ENCODE measurements at places on chromosomes 5 and 9.
A peak's percentile ranks its signal among the peaks of the same experiment; 100 is the strongest.

DNA sequence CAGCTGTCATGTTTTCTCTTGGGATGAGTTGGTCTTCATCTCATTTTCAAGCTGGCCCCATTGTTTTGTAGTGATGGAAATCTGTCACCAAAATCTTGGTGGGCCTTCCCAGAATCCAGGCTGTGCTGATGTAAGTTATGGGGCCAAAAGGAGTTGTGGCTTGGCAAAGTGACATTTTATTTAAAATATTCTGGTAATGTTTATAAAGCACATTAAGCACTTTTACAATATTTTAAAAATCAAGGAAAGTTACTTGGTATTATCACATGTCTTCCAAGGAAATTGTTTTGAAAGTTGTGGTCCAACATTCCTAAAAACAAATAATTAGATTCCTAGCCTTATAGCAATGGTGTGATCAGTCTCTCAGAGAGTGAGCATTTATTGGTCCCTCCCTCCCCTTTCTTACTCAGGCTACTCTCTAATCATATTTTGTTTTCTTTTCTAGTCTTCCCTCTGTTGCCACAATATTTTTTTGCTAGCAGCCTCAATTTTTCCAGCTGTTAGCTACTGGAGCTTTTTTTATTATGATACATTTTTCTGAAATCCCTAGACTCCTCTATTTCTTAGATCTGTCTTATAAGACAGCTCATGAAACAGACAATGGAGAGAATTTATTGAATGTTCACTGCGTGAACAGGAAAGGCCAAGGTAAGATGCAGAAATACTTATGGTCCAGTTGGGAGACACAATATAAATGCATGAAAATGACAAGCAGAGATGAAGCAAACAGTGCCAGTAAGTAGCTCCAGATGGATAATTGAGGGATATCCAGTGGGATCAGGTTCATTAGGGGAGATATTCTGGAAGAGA lies 408.1 kb upstream of the ZNF608 start:
- no peak for DNase-seq

DNA sequence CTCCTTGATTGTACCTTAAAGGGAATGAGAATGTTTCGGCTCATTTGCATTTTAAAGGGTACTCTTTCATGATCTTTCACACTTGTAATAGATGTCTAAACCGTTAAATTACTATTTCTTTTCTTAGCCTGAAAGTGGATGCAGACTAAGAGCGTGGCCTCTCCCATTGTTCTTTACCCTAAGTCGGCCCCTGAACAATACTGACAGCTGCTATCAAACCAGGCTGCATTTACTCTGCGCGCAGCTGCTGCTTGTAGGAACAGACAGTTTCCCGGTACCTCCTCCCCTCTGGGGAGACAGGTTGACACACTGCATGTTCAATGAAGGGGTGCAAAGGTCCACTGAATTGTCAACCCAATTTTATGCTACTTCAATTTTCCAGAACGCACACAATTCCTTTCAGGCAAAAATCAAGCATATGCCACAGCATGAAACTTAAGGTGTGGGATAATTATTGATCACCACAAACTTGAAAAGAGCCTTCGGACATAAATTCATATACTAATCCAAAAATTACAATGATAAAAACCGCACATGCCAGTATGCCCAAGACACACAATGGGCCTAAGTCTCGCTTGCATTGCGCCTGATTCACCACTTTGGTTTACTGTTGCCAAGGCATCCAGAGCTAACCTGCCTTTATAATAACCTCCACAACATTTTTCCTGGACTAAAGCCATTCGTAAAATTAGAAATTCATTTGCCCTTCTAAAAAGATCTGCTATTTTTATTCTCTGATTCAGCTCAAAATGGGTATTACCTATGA lies 39.7 kb downstream of the TLE1 start:
- no peak for DNase-seq

- no peak for DNase-seq
Observed at GRCh38 chr9:135002336-135002735, 84.6 kb upstream of the FCN1 start.

DNA sequence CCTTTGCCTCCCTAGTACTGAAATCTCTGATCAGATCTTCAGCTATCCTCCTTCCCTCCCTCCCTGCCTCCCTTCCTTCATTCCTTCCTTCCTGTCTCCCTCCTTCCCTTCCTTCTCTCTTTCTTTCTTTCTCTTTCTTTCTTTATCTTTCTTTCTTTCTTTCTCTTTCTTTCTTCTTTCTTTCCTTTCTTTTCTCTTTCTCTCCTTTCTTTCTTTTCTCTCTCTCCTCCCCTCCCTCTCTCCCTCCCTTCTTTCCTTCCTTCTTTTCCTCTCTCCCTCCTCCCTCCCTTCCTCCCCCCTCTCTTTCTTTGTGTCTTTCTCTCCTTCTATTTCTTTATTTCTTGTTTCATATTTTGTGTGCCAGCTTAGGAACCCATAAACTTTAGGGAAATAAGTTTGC lies 23.9 kb upstream of the ANKRD55 start:
- no peak for DNase-seq

DNA sequence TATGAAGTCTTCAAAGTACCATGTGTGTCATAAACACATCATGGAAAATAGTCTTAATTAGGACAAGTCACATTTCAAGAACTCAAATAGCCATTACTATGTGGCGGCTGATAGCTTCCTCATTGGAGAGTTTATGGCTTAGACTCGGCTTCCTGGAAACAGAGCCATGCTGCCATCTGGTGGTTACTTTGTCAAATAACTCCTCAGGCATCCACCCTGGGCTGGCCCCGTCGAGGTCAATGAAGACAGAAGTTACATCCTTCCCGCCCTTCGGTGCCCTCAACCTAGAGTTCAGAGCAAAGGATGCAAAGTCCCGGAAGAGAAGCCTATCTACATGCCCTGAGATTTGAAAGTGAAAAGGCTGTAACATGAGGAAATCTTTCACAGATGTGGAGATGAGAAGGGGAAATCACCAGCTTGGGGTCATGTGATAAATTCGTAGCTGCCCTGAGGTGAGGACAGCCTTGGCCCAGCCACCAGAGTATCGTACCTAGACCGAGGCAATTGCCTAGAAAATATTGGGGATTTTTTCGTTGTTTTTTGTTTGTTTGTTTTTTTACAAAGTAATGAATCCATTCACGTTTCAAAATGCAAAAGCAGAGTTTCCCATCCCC lies 45.5 kb upstream of the ZNF169 start:
- peak; percentile 85 for DNase-seq

DNA sequence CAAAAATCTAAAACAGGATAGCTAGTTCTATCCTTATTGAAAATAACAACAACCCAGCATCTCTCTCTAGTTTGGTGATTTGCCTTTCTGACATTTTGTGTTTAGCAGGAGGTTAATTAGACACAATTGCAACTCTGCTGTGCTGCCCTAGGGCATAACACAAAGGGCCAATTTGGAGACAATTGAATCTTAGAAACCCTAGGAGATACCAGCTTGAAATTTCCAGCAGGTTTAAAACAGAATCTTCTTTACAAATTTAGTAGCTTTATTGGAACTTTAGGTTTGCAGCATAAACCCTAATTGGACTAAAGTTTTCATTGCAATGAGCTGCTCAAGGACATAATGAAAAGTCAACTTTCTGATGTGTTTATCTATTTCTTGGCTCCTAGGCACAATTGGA lies 166.7 kb upstream of the FER start:
- DNase-seq: no peak

GRCh38 chr9:129140397-129141065 lies 29.3 kb downstream of the PTPA start:
- DNase-seq: no peak

GRCh38 chr9:88230612-88231011 lies 92.3 kb upstream of the SPATA31C2 start:
- DNase-seq: no peak

DNA sequence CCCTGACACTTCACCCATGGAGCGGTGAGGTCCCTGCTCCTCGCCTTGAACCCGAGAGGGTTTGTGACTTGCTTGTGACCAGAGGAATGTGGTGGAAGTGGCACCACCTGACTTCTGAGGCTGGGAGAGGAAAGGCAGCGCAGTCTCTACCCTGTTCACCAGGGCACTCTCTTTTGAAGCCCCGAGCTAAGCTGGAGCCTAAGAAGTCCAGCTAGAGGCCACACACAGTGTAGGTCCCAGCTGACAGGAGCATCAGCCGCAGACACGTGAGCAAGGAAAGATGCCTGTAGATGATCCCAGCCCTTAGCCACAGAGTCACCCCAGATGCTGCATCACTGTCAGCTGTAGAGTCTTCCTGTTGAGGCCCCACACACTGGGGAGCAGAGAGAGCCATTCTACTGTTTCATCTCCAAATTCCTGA lies 1.7 kb upstream of the ANGPTL2 start:
- DNase-seq: peak; percentile 53

DNA sequence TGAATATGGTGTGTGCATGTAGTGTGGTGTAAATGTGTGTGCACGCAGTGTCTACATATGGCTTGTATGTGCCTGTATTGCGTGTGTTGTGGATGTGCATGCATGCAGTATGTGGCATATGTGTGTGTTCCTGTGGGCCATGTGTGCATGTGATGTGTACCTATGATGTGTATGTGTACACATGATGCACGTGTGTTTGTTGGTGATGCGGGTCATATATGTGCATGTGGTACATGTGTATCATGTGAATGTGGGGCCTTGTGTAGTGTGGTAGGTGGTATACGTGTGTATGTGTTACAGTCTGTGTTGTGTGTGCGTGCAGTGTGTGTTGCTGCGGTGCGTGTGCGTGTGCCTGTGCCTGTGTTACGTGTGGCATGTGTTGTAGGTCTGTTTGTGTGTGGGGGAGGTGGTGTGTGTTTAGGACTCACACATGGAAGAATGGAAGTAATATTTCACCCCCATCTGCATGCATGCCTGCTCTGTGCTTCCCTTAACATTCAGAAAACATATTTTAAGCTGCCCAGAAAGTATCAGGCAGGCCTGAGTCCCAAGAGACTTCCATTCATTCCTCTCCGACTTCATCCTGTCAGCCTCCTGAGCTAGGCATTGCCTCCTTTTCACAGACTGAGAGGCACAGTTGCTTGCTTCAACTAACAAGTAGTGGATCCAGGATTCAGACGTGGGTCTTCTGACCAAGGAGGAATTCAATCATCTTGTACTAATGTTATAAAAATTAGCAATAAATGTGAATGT lies 55.4 kb upstream of the RUFY1 start:
- no peak for DNase-seq

GRCh38 chr9:3027210-3027609 lies 183.3 kb upstream of the PUM3 start:
- no peak for DNase-seq

DNA sequence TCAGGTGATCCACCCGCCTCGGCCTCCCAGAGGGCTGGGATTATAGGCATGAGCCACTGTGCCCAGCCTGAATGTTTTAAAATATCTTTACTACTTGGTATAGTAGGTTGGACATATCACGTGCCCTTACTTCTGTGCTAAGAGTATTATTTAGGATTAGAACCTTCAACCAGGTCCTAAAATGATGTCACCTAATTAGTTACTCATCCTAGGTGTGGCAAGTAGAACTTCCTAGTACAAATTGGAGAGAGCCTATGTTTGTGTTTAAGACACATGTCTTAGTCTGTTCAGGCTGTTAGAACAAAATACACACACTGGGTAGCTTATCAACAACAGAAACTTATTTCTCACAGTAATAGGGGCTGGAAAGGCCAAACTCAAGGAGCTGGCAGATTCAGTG lies 51.5 kb downstream of the ZFAND5 start:
- no peak for DNase-seq

GRCh38 chr5:147578228-147579024 lies 68.6 kb upstream of the DPYSL3 start:
- DNase-seq: no peak

- no peak for DNase-seq
Observed at GRCh38 chr9:121860744-121861143, 209.3 kb downstream of the DAB2IP start.

DNA sequence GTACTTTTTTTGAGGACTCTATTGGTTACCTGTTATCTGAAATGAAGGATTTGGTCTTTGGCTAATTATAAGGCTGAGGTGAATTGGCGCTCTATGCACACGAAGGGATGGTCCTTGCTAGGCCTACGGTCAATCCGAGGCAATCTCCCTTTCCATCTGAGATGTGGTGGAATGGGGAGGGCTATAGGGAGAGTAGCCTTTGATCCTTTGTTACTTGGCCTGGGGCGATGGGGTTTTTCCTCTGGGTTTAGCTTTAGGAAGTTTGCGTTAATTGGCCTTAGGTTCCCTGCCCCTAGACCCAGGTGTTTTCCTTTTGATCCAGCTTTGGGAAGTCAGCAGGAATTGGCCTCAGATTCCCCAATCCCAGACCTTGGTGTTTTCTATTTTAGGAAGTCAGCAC lies 102.1 kb upstream of the C9orf72 start:
- no peak for DNase-seq

- peak; percentile 74 for DNase-seq
Observed at GRCh38 chr9:127179633-127180441, 57.4 kb upstream of the ANGPTL2 start.

GRCh38 chr9:94870793-94871558 lies 144.5 kb downstream of the AOPEP start:
- DNase-seq: no peak
